Left cardiac atrium (tissue), 4 donors: ENCODE measurements at places on chromosomes 13 and 19. TPM values are rescaled to one million over a fixed set of nuclear protein-coding genes. Genes with fewer than 3 reads are reported as not detected.

Gene PSPN
- total RNA-seq: 0.92 TPM

Gene LRRC63
- total RNA-seq: 0.15 TPM

Gene KIR3DL3
- not detected for total RNA-seq

Gene CGB1
- total RNA-seq: not detected

Gene TNFSF11
- total RNA-seq: not detected

Gene SKA3
- 1.1 TPM for total RNA-seq

Gene BCKDHA
- total RNA-seq: 31.4 TPM

Gene MIR17HG
- total RNA-seq: 1.7 TPM

Gene CEACAM7
- total RNA-seq: not detected

Gene MVB12A
- total RNA-seq: 24.8 TPM

Gene NECTIN2
- total RNA-seq: 54.0 TPM

DNA sequence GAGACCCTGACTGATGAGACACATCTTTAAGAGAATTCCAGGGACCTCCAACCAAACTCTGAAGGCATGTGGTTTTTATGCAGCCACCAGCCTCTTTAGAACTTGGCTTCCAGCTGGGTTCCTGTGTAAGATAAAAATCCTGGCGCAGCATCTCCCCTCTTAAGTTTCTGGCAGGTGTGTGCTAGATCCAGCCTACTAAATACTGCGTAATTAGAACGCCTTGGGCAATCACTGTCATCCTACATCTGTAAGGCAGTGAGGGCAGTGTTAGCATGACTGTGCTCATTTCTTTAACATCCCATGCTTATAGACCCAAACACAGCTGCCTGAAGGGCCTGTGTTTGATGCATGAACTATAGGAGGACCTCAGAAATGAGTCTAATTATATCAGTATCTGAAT, 173.5 kb upstream of the OBI1 start:
- DNase-seq: no peak

- no peak for DNase-seq
These were observed 386.0 kb upstream of the ATXN8OS start for GRCh38 chr13:69721631-69722030.

DNA sequence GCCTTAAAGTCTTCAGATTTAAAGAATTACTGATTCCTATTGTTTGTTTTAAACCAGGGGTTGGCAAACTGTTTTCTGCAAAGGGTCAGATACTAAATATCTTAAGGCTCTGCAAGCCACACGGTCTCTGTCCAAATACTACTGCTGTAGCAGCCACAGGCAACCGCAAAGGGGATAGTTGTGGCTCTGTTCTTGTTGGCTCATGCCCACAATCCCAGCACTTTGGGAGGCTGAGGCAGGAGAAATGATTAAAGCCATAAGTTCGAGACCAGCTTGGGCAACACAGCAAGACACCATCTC, 22.4 kb downstream of the RANBP3 start:
- no peak for DNase-seq

DNA sequence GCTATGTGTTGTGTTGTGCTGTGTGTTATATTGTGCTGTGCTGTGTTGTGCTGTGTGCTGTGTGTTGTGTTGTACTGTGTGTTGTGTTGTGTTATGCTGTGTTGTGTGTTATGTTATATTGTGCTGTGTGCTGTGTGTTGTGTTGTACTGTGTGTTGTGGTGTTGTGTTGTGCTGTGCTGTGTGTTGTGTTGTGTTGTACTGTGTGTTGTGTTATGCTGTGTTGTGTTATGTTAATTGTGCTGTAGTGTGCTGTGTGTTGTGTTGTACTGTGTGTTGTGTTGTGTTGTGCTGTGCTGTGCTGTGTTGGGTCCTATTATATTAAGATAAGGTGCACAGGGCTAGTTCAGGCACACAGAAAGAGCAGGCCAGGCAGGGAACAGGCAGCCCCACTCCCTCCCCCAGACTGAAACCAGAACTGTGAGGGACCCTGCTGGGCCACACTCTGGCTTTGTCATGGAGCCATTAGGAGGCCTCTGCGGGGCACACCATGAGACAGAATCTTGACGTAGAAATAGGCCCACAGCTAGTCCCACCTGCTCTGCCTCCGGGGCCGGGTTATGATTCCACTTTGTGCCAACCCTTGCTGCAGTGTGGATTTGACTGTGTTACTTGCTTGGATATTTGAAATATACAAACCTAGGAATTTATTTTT, 12.1 kb downstream of the SOX1 start:
- DNase-seq: no peak

DNA sequence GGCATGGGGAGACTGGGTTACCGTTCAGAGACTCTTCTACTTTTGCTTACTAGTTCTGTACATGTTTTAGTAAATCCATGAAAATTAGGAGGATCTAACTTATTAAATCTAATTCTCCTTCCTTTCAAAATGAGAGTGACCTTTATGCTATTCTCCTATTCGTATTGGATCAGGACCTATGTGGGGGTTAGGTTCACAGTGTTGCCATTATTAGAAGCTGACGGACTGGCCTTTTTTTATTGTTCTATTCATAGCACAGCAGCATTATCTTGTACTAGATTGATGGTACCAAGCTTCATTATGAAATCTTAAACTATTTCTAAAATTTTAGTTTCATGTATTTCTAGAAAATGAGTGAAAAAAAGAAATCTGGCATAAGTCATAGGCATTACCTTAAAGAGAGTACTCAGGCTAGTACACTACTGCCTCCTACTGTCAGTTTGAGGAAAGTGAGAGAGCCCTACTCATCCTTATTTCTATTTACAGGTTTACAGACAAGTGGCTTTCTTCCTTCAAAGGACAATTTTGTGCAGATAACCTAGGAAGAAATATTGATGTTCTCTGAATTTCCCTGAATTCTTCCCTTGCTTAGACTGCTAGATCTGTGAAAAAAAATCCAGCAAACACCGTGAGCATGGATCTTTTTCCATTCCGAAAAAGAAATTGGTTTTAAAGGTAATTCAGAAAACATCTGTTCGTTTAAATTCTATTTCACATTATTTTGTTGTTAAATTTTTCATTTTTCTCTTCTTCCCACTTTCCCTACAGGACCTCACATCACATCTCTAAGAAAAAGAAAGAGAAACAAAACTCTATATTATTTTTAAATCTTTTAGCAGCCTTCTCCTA, 485.5 kb downstream of the DIAPH3 start:
- DNase-seq: no peak

- DNase-seq: no peak
These were observed 446.4 kb downstream of the DCT start for GRCh38 chr13:94033098-94033497.

DNA sequence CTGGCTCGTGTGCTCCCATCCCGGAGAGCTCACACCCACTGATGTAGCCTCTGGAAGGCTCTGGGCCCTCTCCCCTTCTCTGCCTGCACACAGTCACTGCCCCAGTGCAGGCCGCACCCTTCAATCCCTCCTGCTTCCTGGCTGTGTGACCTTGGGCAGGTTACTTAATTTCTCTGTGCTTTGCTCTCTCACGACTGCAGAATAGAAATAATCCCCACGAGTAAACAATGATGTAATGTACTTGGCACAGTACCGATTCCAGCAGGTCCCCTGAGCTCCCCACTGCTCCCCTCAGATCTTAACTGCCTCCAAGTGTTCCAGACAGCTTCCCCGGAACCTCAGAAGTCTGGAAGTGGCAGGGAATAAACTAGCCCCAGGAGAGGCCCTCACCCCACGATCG, 16.1 kb downstream of the LIG1 start:
- DNase-seq: no peak

GRCh38 chr19:46764817-46765291, 18.6 kb upstream of the STRN4 start:
- DNase-seq: no peak

GRCh38 chr19:41701401-41702075, 6.9 kb upstream of the CEACAM5 start:
- no peak for DNase-seq

- DNase-seq: no peak
These were observed 140.7 kb downstream of the KCTD12 start for GRCh38 chr13:76745261-76746200.

GRCh38 chr13:23440821-23441618, 7.5 kb upstream of the SACS start:
- peak; percentile 43 for DNase-seq

GRCh38 chr19:48117515-48118130, 7.0 kb upstream of the PLA2G4C start:
- DNase-seq: no peak

DNA sequence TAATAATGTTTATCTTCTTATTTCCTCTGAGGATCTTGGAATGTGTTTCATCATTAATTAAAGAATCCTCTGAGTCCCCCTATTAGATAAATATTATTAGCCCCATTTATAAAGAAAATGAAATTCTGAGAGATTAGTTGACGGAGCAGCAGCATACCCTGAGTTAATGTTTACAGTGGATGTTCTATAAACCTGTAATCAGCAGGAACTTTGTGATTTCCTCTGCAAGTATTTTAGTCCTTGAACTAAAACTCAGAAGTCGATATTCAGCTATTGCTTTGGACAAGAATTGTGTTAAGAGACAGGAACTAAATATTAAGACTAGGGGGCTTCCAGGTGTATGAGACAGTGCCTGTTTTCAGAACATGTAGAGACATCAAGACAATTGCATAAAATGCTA, 243.3 kb downstream of the DCT start:
- no peak for DNase-seq

DNA sequence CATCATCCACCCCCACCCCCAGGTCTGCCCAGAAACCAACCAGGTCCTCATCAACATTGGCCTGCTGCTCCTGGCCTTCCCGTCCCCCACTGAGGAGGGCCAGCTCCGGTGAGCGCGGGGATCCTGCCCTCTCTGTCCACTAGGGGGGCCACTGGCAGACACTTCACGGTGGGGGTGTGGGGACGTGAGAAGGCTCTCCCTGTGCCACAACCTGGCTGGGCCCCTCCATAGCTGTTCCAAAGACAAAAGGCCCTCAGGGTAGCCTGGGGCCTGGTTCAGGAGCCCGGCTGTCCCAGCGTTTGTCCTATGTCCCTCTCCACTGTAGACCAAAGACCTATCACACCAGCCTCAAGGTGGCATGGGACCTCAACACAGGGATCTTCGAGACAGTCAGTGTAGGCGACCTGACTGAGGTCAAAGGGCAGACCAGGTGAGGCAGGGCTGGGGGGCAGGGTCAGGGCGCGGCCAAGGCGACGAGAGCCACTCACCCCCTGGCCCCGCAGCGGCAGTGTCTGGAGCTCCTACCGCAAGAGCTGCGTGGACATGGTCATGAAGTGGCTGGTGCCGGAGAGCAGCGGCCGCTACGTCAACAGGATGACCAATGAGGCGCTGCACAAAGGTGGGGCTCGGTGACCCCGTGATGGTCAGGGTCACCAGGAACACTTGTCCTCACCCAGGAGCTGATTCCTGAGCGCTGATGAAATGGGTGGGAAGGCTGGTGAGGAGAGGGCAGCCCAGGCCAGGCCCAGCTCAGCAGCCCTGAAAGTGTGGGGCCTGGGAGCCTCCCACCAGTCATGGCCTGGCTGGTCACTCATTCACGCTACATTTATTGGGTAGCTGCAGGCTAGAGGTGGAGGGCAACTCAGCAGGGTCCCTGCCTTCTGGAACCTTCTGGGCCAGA, 7.9 kb downstream of the DCAF15 start:
- no peak for DNase-seq

GRCh38 chr13:49238621-49239020, 9.1 kb upstream of the CDADC1 start:
- DNase-seq: no peak

DNA sequence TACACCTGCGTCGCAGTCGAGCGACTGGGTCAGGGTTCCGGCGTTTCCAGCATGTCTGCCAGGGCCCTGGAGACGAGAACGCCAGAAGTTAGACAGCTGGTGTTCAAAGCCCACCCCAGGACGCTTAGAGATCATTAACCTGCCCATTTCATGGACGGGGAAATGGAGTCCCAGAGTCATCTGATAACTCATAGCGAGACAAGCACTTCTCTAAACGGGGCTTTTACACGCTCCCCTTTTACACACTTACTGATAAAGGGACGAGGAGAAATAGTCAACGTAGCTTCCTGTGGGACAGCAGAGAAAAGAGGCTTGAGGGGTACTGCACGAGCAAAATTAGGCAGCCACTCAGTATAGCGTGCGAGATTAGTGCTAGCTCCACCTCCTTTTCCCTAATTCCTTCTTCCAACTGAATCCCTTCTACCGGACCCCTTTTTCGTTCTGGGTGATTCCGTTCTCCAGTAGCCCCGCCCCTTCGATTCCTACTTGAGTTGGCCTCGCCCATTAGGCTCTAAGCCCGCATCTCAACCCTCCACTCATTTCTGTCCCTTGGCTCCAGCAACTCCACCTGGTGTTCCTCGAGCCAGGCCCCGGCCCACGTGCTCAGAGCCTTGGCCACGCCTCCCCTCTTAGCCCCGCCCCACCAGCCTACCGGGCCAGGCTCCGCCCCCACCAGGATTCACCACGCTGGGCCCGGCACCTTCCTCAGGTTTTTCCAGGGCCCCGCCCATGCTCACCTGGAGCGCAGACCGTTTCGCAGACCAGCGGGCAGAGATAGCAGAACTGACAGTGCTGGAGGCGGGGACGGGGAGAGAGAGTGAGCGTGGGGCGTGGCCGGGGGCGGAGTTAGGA, 3.7 kb downstream of the HRC start:
- peak; percentile 73 for DNase-seq

- no peak for DNase-seq
These were observed 5.4 kb downstream of the IFNL1 start for GRCh38 chr19:39301562-39301961.

DNA sequence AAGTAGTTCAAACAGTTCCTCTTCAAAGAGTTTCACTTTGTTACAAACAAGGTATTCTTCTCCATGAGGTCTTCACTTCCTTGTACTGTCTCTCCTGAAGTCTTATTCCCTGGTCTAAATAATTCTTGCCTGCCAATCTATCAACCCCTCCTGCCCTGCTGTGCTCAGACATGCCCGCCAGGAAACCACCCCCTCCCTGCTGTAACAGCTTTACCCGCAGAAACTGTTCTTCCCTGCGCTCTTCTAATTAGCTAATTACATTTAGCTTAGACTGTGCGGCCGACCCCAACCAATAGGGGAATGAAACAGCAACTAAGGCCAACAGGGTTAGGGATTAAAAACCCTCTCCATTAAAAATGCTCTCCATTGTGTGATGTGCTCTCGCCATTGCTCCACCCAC, 46.7 kb downstream of the ZNF846 start:
- no peak for DNase-seq

DNA sequence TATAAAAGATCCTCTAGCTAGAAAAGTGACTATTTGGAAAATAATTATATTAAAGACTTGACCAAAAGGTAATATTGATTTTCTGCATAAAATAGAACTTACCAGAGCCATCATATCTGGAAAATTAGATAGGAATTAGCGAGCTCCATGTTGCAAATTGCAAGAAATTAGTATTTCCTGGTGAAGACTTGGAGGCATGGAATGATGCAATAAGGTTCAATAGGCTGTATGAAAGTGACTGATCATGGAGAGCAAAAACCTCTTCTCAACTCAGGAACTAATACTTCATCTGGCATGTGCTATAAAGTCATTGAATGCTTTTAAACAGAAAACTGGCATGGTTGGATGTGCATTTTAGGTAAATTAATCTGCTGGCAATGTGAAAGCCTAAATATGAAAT, 66.3 kb upstream of the UFM1 start:
- DNase-seq: no peak

- DNase-seq: no peak
These were observed 57.5 kb downstream of the CPAMD8 start for GRCh38 chr19:16969135-16969534.
